ENCODE measurements at places on chromosomes 7 and 10.

- no peak for DNase-seq
These were observed 72.7 kb downstream of the CUBN start for GRCh38 chr10:17056781-17057428.

DNA sequence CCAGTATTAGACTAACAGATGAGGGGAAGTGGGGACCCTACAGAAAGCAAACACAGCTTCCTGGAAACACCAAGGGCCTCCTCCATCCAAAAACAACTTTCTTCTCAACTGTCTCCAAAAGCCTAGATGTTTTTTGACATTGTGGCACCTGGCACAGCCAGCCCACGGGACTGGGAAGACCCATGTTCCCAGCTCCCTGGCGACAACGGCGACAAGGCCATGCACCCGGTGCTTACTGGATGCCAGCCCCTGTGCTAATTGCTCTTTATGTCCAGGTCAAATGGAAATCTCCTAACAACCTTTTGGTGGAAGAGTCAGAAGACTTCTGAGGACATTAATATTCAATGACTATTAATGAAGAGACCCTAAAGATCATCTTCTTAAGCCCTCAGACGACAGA lies 7.1 kb downstream of the FGFR2 start:
- DNase-seq, result no peak

DNA sequence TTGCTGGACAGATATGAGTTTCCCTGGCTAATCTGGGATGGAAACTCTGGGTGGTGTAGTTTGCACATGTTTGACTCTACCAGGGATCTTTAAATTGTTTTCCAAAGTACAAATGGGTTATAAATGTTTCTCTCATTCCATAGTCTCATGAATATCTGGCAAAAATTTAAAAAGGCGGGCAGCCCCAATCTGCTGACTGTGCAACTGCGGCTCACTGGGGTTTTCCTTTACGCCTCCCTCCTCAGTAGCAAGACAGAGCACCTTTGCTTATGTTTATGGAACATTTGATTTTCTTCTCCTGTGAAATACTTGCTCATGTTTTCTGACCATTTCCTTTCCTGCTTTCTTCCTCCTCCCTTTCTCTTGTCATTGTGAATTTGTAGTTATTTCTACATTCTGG lies 105.0 kb downstream of the ADAM12 start:
- DNase-seq, result no peak

DNA sequence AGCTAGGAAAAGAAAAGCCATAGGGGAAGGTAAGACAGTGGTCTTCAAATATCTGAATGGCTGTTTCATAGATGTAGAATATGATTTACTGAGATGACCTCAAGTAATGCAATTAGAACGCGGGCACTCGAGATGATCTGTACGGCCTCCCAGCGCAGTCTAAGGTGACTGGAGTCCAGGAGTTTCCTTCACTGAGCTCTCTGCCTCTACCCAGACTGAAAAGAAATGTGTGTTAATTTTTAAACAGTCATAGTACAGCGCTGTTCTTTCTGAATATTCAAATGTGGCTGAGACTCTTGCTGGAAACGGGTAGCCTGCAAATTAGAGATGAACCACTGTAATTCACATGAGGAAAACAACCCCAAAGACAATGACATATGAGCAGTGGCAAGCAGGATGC lies 562.4 kb upstream of the AUTS2 start:
- DNase-seq, result no peak

DNA sequence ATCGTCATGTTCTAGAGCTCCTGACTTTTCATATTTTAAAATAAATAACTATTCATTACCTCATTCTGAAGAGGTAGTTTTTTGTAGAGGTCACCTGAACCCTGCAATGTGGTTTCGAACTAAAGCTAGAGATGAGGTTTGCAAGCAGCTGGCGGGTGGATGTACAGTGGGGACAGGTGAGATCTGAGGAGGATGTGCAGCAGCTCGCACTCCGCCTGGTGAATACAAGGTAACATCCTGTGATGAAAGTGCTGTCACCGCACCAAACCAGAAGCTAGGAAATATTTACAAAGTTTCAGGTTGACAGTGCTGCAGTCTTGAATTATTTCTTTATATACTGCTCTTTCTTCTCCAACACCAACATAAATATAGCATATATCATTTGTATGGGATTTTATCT lies 26.5 kb downstream of the NDUFB2 start:
- no peak for DNase-seq

DNA sequence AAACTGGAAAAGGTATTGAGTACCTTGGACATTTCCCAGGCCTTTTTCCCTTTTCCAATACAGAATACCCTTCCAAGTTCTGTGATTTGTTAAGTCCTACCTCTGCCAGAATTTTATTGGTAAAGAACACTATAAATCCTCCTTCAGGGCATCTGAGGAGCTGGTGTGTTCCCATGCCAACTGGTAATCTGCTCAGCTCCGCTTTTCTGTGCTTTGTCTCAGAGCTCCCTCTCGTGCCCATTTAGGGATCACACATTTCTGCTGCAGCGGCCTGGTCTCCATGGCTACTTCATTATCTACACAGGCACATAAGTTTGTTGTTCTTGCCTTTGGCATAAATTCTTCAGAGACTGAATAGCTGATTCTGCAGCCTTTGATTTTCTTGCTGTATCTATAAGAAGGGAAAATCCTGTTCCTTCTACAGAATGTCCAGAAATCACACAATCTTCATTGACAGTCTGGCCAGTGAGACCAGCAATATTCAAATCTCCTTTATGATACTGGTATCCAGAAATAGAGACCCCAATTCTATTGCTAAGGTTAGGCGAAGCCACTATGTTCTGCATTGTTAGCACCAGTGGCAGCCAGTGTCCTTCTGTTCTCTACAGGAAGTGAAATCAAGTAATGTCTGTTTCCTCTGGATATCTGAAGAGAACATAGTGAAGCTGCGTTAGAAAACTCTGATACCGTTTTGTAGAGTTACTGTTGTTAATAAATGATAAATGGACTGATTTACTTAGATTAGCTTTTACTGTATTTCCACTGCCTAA lies 51.9 kb downstream of the DENND11 start:
- peak; percentile 76 for DNase-seq

GRCh38 chr10:7797582-7797981 lies 9.6 kb downstream of the ATP5F1C start:
- DNase-seq, result no peak

DNA sequence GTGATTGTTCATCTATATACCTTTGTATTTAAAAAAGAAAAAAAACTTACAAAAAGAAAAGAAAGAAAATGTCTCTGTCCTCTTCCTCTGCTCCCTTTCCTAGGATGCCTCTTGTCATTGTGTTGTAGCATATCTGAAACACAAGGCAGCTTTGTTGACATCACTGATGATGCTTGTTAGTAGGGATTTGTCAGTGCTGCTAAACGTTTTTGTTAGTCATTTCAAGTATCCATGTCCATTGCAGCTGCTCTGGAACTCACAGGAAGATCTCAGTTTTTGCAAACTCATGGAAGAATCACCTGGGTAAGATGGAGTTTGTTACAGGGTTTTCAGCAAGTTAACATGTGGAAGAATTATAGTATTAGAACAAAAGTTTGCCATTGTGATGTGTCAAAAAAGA lies 123.6 kb downstream of the CCSER2 start:
- no peak for DNase-seq

DNA sequence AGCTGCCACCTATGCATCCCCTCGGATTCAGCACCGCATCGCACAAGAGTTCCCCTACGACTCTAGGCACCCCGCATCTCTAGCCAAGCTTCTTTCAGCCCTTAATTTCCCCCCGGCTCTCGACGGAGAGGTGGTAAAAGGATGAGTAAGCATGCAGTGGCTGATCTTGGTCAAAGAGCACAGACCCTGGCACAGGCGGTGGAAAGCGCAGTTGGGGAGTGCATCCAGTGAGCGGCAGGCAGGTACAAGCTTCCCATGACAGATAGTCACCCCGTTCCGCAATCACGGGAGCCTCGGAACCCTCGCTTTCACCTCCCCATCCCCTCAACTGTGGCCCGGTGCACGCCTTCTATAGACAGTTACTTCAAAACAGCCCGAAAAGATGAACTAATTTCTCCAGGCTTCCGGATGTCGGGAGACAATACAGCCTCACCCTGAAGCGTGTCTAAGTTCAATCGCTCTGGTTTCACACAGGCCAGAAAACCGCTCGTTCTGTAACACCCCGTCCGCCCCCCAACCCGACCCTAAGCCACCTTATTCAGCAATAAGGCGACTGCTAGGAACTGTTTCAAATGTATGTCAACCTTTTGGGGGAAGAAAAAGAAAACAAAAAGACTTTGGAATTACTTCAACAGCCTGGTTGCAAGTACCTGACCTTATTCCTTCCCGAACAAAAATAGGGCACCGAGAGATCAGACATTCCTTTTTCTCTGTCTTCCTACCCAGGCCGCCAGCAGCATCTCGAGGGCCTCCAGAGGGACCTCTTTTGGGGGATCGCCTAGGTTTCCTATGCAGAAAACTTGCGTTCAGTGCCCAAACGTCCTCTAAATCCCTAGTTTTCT lies 1.4 kb downstream of the RHEB start:
- no peak for DNase-seq

GRCh38 chr7:94701555-94701973 lies 45.6 kb upstream of the SGCE start:
- no peak for DNase-seq

DNA sequence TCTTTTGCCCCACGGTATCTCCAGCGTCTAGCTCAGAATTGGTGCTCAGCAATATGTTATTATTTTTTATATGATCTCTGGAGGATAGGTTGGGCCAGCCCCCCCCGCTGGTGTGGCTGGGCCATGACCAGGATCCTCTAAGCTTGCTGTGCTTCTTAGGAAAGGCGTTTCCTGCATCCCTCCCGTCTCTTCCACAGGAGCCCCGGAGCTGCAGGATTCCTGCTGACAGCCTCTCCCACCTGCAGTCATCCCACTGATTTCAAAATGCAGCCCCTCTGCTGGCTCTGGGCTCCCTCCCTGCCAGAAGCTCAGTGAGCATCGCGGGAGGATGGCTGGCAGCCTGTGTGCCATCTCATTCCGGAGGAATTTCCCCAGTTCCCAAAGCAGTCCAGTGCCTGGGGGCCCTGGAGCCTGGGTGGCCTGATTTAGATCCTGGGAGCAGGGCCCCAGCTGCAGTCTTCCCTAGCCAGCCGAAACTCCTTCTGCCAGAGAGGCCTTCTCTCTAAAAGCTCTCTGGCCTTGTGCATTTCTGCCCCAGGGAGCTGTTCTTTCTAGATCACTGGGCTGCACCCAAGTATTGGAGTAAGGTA lies 21.8 kb upstream of the GOLGA7B start:
- no peak for DNase-seq

- no peak for DNase-seq
These were observed 168.4 kb downstream of the SEMA3D start for GRCh38 chr7:85018498-85018897.

GRCh38 chr7:618539-619367 lies 99.1 kb upstream of the PDGFA start:
- no peak for DNase-seq

GRCh38 chr10:58137813-58138212 lies 129.9 kb downstream of the IPMK start:
- no peak for DNase-seq

DNA sequence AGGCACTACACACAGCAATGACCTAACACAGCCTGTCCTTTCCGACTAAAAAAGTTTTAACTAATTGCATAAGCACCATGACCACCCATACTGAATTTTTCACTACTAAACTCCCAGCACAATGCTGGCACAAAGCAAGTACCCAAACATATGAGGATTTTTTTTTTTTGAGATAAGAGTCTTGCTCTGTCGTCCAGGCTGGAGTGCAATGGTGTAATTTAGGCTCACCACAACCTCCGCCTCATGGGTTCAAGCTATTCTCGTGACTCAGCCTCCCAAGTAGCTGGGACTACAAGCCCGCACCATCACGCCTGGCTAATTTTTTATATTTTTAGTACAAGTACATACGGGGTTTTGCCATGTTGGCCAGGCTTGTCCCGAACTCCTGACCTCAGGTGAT lies 5.1 kb downstream of the UBE2H start:
- DNase-seq, result no peak

- no peak for DNase-seq
These were observed 14.5 kb upstream of the FBXW4 start for GRCh38 chr10:101709359-101710058.

DNA sequence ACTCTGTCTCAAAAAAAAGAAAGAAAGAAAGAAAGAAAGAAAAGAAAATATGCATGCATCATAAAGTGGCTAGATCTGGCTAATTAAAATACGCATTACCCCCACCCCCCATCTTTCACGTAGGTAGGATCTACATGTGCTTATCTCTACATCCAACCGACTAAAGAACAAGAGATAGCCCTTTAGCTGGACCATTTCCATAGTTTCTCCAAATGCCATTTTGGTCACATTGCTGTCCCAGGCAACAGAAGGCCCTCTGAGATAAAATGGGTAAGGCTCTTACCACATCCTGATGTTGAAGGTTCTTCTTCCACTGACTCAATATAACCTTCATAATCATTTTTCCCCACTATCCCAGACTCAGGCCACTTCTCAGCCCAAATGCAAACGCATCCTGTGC lies 31.5 kb downstream of the PIK3AP1 start:
- DNase-seq, result no peak

DNA sequence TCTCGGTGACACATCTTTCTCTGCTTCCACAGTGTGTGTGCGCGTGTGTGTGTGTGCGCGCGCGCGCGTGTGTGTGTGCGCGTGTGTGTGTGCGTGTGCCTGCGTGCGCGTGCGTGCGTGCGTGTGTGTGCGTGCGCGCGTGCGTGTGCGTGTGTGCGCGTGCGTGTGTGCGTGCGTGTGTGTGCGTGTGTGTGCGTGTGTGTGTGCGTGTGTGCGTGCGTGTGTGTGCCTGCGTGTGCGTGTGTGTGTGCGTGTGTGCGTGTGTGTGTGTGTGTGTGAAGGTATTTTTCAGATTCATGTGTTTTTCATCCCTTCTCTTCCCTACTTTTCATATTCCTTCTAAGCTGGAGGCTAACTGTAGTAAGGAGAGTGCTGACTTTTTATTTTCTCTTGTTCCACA lies 148.4 kb downstream of the CREB5 start:
- no peak for DNase-seq

DNA sequence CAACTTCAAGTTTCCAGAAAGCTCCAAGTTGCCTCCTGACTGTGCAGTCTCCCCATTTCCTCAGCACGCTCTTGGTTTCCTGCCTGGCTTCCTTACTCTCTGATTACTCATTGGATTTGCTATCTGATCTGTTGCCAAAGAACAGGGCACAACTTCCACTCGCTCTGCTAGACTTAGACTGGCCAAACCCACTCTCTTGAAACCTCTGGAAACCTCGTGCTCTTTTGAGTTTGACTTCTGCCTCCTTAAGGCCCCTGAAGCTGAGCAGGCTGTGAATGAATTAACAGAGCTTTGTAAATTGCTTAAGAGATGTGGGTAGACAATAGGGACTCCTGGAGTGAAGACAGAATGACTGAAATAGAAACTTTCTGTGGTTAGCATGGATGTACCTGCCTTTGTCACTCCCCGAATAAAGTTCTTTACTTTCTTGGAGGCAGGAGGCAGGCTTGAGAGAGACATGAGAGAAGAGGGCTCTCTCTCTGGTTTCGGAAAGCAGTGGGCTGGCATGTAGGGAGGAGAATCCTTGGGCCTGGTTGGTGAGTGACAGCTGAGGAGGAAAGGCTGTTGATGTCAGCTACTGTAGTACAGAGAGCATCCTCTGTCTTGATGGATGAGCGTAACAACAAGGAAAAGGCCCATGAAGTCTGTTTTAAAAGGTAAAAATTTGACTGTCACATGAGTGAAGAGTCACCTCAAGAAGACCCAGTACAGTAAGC lies 70.8 kb downstream of the CHN2 start:
- no peak for DNase-seq

All from SHP77 (cell line).